ENCODE measurements at places on chromosomes 5 and 9. TPM values are rescaled to one million over a fixed set of nuclear protein-coding genes. Genes with fewer than 3 reads are reported as not detected.
A peak's percentile ranks its signal among the peaks of the same experiment; 100 is the strongest.

Gene PLCXD3
- polyA plus RNA-seq, result 0.52 TPM

Gene MLANA
- polyA plus RNA-seq, result 1.0 TPM

DNA sequence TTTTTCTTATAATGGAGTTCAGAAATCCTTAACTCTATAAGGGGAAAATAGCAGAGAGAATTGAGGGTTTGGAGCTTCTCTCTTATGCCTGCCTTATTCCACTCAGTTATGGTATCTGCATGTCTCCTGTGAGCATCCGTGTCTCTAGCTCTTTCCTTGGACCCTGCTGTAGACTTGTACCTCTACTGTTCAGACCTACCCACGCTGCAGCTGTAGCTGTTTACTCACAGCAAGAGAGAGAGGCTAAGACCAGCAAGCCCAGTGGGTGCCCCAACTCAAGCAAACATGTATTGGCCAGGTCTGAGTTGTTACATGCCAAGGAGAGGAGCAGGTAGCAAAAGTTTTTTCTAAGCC lies 7.1 kb upstream of the PCSK1 start:
- DNase-seq, result no peak

- no peak for DNase-seq
Measured at GRCh38 chr5:7678030-7678429, 172.9 kb downstream of the CFAP90 start.

DNA sequence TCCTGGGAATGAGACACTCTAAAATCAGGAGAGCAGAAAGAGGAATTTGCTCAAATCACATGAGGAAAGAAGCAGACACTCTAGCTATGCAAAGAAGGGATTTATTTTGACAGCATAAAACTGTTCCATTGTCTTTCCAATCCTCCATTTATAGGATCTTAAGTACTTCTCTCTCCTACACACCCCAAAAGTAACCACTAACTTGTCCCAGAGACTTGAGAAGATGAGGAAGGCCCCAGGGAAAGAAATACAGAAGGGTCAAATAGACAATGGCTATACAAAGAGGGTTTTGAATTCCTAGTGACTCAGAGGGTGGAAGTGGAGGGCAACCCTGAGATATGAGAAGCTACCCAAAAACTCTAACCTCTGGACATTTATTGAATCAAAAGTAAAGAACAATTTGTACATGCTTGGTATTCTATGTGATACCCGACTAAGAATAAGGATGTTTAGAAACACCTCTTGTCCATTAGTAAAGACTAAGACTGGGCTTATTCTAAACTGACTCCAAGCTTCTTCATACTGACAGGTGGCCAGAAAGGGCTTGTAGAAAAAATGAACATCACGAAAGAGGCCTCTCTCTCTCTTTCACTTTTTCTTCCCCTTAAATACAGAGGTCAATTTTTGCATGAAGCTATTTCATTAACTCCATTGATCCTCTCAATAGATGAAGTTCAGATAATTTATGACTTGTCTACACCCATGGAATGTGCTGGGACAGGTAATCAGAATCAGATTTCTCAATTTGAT lies 20.6 kb downstream of the DMAC1 start:
- no peak for DNase-seq

Gene FBXL7
- polyA plus RNA-seq, result 29.8 TPM

Gene IL4
- polyA plus RNA-seq, result 0.57 TPM

- DNase-seq, result no peak
Measured at GRCh38 chr5:158212917-158213316, 354.0 kb upstream of the CLINT1 start.

Gene BARX1
- 0.25 TPM for polyA plus RNA-seq

DNA sequence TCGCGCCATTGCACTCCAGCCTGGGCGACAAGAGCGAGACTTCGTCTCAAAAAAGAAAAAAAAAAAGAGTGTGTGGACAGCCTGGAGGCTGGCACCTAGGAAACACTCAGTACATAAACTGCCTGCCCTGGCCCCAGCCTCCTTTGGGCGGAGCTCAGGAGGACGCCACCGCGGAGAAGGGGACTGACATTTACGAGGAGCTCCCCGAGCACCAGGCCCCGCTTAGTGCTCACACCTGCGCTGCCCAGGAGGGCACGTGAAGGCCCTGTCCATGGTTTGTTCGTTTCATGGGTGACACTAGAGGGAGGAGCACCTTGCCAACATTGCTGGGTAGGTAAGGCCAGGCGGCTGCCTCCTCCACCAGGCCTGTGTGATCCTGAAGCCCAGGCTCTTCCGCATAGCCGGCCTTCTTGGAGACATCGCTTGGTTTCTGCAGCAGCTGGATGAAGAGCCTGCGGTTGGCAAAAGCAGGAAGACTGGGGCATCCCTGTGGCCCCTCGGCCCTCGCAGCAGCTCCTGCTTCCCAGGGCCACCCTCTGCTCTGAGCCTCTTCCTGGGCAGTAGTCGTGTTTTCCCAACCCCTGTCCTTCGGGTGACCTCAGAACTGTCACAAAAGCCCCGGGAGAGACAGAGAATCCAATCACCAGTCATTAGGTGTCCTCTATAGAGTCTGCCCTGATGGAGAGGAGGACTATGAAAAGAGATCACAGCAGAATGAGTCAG lies 26.2 kb upstream of the LAMC3 start:
- DNase-seq, result no peak

GRCh38 chr5:125113328-125113727 lies 366.9 kb upstream of the ZNF608 start:
- no peak for DNase-seq

- peak; percentile 46 for DNase-seq
Measured at GRCh38 chr9:124496075-124496449, 11.1 kb downstream of the NR5A1 start.

GRCh38 chr9:134634176-134634575 lies 7.4 kb upstream of the COL5A1 start:
- no peak for DNase-seq

GRCh38 chr5:179870403-179870903 lies 11.8 kb upstream of the MRNIP start:
- no peak for DNase-seq

Gene PCDHGA3
- 2.9 TPM for polyA plus RNA-seq

Gene SAPCD2
- 7.2 TPM for polyA plus RNA-seq

DNA sequence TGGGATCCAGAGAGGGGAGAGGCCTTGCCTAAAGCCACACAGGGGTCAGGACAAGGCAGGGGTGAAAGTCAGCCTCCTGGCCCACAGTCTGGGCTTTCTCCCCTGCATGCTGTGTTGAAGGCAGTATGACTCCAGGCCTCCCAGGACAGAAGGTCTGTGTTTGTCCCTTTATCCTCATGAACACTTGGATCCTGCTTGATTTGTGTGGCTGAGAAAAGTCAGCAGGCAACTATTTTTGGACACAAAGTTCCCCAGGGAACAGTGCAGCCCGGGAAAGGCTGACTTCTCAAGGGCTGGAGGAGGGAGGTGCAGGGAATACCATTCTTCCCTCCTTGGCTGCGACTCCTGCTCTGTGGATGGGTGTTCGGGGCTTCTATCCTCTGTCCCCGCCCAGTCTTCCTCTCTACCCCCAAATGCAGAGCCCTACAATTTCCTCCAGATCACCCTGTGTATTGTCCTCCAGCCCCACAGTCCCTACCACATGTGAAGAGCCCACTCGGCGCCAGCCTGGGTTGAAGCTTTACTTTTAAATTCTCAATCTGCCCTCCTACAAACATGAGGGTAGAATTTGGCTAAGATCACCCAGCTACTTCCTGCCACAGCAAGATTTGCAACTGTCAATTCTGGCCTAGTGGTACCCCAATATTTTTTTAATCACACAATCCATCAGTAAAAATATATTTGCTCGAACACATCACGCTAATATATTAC lies 4.1 kb downstream of the AKNA start:
- no peak for DNase-seq
